SK-N-MC (cell line): ENCODE measurements at places on chromosomes 12 and 14.
A peak's percentile ranks its signal among the peaks of the same experiment; 100 is the strongest.

GRCh38 chr12:2624543-2625288, 170.1 kb upstream of the FKBP4 start:
- DNase-seq = peak; percentile 73

DNA sequence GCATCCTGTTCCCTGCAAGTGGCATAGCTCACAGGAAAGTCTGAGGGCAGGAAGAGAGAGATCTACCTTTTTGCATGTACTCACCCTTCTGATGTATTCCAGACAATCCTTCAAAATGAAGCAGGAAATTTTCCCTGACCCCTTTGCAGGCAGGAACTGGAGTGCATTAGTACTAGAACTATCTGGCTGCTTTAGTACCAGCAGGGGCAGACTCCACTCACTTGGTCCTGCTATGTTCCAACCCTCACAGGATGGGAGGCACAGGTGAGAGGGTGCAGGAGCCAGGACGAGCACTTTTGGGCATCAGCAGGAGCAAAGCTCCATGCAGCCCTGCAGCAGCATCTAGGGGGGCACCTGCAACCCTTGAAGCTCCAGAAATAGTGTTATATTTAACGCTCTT, 116.3 kb upstream of the IGF1 start:
- no peak for DNase-seq

DNA sequence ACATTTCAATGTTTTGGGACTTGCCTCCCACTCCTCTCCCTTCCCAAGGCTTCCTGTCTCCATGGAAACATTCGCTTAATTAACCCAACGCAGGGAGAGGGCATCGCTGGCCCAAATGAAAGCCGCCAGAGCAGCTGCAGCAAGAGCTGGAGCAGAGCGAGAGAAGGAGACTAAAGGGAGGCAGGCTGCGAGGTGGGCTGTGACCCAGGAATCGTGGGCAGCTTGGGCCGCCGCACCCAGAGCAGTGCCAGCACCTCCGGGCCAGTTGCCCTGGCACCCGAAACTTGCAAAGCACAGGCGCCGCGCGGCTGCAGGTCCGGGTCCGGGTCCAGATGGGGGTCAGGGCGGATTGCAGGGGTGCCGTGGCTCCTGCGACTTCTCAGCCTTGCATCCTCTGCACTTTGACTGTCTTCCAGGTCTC, 43.5 kb upstream of the PTPRQ start:
- DNase-seq = no peak

DNA sequence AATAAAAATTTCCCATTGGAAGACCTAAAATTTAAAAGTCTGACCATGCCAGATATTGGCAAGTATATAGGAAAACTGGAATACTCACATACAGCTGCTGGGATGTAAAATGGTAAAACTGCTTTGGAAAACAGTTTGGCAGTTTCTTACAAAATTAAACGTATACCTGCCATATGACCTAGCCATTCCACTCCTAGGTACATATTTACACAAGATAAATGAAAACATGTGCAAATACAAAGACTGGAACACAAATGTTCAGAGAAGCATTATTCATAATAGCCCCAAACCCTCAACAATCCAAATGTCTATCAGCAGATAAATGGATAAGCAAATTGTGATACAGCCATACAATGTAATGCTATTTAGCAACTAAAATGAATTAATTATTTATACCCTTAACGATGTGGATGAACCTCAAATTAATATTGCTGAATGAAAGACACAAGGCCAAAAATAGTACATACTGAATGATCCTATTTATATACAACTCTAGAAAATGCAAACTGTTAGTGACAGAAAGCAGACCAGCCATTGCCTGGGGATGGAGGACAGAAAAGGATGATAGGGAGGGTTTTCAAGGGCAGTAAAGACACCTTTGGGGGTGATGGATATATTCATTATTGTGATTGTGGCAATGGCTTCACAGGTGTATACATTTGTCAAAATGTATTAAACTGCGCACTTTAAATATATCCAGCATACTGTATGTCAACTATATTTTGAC, 21.3 kb upstream of the TCP11L2 start:
- DNase-seq = no peak

GRCh38 chr14:34243001-34243400, 219.0 kb downstream of the SPTSSA start:
- no peak for DNase-seq

- no peak for DNase-seq
Observed at GRCh38 chr12:57080855-57081254, 2.3 kb upstream of the NEMP1 start.

- DNase-seq = no peak
Observed at GRCh38 chr12:97568336-97569180, 106.0 kb downstream of the RMST start.

DNA sequence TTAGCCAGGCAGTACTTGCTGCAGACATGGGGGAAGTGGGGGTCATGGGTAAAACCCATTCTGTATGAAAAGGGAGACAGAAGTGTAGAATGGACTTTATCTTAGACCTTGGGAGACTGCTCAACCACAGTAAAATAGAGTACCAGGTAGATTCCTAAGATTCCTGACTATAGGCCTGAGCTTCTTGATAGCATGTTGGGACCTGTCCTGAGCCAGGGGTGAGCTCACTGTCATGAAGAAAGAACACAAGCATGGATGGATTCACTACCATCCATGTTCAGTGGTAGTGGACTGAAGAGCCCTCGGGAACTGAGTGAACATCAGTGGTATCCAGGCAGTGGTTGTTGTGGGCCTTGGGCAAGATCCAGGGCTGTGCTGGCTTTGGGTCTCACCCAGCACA, 1003.8 kb downstream of the TMTC2 start:
- no peak for DNase-seq

- no peak for DNase-seq
Observed at GRCh38 chr12:13061377-13061776, 17.2 kb downstream of the FAM234B start.

GRCh38 chr12:80472911-80473500, 29.0 kb downstream of the PTPRQ start:
- peak; percentile 72 for DNase-seq

DNA sequence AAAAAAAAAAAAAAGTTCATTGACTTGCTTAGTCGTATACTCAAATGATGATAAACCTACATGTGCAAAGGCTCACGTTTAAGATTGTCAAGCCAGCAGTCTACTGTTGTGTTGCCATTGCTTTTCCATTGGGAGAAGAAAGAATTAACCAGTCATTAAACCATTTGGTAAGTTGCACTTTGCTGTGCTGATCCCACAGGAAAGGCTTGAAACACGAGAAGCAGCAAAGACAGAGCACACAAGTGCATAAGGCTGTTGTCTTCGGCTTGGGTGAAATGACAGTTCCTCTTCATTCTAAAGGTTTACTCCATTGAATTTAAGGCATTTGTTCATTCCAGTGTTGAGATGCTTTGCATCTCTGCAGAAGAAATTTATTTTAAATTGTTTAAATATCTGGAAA, 50.1 kb downstream of the ZC3H14 start:
- no peak for DNase-seq

DNA sequence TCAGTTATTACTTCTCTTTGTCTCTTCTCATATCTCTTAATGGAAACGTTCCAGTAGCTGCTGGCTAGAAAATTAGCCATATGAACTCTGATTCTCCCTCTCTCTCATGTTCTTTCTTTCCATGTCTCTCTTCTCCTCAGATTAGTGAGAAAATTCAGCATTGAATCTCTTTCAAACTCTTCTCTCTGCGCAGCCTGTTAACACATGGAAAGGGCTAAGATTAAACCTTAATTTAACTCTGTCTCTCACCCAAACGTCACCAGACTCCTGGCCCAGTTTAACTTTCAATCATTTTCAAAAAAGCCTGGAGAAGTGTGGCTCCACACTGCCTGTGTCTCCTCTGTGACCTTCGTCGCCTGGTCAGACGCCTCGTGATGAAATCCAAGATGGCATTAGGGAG, 1234.2 kb downstream of the BCL11B start:
- DNase-seq = no peak

- DNase-seq = no peak
Observed at GRCh38 chr12:82756303-82756702, 69.6 kb downstream of the TMTC2 start.

DNA sequence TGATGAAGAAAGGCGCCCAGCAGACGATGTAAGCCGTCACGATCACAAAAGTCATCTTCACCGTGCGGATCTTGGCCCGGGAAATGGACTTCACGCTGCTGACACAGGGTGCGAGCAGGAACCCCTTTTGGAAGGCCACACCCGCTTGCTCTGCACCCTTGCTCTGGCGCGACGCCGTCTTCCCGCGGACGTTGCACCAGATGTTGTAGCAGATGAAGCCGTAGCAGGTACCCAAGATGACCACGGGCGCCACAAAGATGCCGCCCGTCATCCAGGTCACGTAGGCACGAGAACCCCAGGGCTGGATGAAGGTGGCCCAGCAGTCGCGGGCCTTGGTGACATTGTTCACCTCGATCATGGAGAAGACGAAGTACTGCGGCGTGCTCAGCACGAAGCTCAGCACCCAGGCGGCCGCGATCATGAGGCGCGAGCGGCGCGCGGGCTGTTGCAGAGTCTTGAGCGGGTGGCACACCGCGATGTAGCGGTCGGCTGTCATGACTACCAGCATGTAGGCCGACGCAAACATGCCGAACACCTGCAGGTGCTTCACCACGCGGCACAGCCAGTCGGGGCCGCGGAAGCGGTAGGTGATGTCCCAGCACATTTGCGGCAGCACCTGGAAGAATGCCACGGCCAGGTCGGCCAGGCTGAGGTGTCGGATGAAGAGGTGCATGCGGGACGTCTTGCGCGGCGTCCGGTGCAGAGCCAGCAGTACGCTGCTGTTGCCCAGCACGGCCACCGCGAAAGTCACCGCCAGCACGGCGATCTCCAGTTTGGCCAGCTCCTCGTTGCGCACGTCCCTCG, 890 bp downstream of the AVPR1A start:
- no peak for DNase-seq

DNA sequence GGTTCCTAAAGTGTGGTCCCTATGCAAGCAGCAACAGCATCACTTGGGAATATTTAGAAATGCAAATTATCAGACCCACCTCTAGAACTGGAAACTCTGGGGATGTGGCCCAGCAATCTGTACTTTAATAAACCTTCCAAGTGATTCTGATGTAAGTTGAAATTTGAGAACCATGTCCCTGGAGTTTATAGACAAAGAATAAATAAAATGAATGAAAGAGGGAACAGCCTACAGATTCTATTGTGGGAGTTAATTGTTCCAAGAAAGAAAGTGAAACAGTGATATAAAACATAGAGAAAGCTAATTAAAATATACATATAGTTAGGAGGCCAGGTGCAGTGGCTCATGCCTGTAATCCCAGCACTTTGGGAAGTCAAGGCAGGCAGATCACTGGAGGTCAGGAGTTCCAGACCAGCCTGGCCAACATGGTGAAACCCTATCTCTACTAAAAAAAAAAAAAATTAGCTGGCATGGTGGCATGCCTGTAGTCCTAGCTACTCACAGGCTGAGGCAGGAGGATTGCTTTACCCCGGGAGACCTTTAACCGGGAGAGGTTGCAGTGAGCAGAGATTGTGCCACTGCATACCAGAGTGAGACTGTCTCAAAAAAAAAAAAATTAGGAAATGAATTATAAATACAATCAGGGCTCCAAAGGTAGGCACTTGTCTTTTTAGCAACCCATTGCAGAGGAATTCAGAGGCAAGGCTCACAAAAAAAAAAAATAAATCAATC, 507.5 kb downstream of the NAV3 start:
- DNase-seq = no peak

- DNase-seq = no peak
Observed at GRCh38 chr14:20522332-20522731, 17.0 kb downstream of the RNASE10 start.

GRCh38 chr12:13102461-13103195, 839 bp downstream of the GSG1 start:
- DNase-seq = no peak

DNA sequence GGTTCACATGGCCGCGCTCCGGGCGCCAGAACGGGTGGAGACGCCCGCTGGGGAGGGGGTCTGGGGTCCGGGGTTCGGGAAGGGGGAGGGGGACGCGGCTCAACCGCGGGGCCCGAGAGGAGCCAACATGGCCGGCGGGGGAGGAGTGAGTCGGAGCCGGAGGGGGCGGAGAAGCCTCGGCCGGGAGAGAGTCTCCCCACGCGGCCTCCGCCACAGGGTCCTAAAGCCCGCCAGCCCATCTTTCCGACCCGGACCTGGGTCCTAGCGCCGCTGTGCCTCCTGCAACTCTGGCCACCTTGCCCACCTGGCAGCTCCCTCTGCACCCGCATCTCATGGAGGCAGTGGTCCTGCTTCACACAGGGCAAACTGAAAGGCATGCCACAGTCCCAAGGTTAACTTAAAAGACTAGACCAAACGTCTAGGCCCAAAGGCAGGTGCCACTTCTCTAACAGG, at the start of gene BAZ2A:
Gene BAZ2A (minus strand): TSS at position 147 of the 453 bp plus-strand sequence. CDS start 12,796 bp downstream, outside the sequence.
- no peak for DNase-seq

DNA sequence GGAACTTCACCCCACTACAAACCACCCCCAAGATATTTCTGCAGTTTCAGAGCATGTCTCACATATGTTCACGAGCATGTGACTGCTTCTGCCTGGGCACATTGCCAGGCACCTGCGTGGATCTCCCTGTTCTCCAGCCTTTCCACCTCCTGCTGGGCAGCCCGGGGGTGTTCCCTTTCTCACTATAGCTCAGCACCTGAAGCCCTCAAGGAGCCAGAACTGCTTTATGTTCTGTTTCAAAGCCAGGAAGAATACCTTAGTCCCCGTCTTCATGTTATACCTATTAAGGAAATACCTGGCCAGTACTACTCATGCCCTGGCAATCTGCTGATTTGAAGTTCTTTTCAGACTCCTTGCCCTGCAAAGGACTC, 4.2 kb upstream of the FGF6 start:
- no peak for DNase-seq

DNA sequence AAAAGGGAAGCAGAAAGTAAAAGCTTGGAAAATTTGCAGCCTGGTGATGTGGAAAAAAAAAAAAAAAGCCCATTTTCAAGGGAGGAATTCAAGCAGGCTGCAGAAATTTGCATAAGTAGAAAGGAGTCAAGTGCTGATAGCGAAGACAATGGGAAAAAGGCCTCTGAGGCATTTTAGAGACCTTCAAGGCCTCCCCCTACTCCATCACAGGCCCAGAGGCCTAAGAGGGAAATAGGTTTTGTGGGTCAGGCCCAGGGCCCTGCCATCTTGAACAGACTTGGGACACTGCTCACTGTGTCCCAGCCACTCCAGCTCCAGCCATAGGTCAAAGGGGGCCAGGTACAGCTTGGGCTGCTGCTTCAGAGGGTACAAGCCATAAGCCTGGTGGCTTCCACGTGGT, 13.8 kb upstream of the PRKD1 start:
- DNase-seq = no peak

DNA sequence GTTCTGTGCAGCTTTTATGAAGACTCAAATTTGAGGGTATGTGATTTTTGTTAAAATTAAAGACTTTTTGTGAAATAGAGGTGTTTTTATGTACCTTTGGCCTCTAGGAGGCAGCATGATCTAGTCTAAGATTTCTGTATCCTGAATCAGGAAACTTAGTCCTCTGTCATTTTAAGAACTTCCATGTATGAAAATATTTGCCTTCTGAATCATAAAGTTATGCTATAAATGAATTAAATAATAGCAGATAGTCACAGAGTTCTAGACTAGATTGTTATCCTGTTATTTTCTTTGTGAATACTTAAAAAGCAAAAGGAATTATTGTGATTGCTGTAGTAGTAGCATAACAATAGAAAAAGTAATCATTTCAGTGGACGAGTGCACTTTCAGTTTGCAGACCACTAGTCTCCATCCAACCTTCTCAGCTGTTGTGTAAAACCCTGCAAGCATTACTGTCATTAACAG, 56.3 kb downstream of the FGD4 start:
- peak; percentile 57 for DNase-seq

- no peak for DNase-seq
Observed at GRCh38 chr12:96271469-96272199, 77.5 kb downstream of the ELK3 start.
